ENCODE measurements at places on chromosomes 1 and 21. TPM values are rescaled to one million over a fixed set of nuclear protein-coding genes. Genes with fewer than 3 reads are reported as not detected.

GRCh38 chr1:161020509-161021164 is at the start of gene F11R:
TSS of gene F11R (minus strand) at chr1:161021152. CDS start at chr1:161021073, 79 bp downstream.
- peak; percentile 45 for DNase-seq

Gene CACNA1S
- not detected for total RNA-seq

Gene UBXN10
- not detected for total RNA-seq

Gene GNG12
- total RNA-seq, result 315 TPM

DNA sequence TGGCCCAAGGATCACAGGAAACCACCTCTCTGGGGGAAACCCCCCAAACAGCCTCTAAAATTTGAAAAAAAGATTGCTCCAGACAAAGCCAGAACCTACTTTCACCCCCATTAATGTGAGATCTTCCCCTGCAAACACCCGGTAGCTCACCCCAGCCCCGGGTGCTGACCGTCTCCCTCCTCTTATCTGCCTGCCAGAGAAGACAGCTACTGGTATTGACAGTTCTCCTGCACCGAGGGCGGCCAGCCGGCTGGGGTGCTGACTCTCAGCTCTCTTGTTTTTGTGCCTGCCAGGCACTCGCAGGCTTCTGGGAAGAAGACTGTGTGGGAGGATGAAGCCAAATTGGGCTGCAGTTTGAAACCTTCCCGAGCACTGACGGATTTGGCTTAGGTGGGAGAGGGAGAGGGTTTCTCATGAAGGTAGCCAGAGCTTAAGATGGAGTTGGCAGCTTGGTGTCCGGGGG is 48.2 kb downstream of the RASSF5 start:
- DNase-seq, result peak; percentile 46

GRCh38 chr1:224502459-224503160 is 68.0 kb upstream of the WDR26 start:
- DNase-seq, result no peak

Measured in GM23248 (cell line).